ENCODE measurements at places on chromosomes 1 and 21. TPM values are rescaled to one million over a fixed set of nuclear protein-coding genes. Genes with fewer than 3 reads are reported as not detected.

Gene DMRTA2
- 0.14 TPM for total RNA-seq

Gene EXTL1
- total RNA-seq: 0.43 TPM

Gene RAP1GAP
- total RNA-seq: not detected

Gene FAM167B
- 0.88 TPM for total RNA-seq

Gene RPE65
- total RNA-seq: not detected

Gene CITED4
- 10.2 TPM for total RNA-seq

Gene OR2T11
- total RNA-seq: not detected

Gene DDR2
- 190 TPM for total RNA-seq

Gene CSMD2
- 1.6 TPM for total RNA-seq

Gene LRRC38
- not detected for total RNA-seq

Gene THAP3
- total RNA-seq: 16.4 TPM

Gene FNBP1L
- 6.8 TPM for total RNA-seq
